ENCODE measurements at places on chromosomes 7 and 10.

DNA sequence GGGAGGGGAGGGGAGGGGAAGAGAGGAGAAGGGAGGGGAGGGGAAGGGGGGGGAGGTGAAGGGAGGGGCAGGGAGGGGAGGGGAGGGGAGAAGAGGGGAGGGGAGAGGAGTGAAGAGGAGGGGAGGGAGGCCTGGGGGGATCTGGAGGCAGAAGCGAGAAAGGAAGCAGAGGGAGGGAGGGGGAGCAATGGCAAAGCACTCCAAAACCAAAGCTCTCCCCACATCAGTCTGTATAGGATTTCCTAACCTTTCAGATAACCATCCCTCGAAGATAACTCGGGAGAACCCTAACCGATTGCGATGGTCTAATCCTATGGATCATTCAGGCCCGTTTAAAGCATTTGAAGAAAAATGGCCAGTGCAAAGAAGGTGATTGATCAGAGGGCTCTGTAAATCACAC is 19.0 kb downstream of the EBF3 start:
- DNase-seq, result no peak

DNA sequence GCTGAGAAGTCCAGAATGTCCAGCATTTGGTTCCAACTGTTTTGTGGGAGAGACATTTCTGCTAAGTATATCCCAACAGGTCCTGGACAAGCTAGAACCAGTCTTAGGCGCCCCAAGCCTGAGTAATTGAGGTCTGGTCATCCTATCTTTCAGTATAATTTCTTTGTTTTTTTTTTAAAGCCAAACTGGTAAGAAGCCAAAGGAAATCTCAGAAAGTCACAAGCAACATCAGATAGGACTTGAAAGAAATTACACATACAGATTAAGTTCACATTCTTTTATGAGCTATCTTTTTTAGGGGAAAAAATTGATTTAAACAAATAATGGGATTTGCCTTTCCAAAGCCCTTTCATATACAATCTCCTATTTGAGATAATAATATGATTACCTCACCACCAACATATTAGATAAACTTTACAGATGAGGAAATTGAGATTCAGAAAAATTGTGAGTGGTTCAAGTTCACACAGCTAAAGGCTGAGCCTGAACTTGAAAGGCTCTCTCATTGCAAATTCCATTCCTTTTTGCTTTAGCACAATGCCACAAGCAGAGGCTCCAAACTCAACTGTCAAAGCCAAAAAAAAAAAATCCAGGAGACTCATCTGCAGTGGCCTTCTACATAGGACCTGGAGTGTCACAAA is 15.0 kb downstream of the PDLIM1 start:
- DNase-seq, result no peak

DNA sequence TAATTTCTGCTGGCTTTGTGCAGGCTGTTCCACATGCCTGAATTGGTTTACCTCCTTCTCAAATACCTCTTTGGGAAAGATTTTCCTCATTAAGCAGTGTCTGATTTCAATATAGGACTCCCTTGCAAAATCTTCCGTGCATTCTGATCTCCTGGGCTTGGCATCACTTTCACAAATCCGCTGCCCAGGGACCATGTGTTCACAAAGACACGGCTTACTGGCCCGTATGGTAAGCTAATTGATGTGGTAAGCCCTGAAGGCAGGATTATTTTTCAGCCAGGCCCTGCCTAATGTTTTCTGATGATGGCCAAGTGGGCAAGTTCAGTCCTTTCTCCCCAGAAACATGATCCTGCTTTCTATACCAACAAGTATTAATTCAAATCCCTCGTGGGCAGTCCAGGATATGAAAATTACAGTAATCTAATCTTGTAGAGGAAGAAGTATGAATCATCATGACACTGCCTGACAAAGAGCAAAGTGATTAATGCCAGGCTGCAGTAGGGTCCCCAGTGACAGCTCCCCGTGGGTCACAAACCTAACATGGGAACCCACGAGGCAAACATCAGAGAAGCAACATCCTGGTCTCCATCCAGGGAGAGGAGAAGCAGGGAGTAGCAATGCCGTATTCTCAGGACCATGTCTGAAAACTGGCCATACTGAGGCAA is 11.6 kb upstream of the SVIL start:
- no peak for DNase-seq

- DNase-seq, result no peak
Measured at GRCh38 chr10:50033481-50033880, 34.3 kb upstream of the WASHC2A start.

DNA sequence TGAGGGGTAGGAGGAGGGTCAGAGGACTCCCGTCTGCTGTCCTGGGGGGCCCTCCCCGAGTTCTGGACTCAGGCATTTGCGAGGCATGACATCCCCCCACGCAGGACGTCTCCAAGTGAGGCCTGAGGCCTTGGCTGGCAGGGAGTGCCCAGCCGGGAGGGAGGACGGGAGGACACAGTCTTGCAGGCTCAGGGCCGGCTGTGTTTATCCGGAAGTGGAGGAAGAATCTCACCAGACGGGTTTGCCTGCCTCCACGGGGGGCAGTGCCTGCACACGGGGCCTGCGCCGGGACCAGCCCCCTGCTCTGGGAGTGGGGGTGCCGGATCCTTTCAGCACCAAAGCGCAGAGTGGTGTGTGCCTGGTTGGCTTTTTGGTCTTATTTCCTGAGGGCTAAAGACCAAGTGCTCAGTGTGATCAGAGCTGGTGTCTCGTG is 10.9 kb downstream of the PWWP2B start:
- DNase-seq, result no peak

DNA sequence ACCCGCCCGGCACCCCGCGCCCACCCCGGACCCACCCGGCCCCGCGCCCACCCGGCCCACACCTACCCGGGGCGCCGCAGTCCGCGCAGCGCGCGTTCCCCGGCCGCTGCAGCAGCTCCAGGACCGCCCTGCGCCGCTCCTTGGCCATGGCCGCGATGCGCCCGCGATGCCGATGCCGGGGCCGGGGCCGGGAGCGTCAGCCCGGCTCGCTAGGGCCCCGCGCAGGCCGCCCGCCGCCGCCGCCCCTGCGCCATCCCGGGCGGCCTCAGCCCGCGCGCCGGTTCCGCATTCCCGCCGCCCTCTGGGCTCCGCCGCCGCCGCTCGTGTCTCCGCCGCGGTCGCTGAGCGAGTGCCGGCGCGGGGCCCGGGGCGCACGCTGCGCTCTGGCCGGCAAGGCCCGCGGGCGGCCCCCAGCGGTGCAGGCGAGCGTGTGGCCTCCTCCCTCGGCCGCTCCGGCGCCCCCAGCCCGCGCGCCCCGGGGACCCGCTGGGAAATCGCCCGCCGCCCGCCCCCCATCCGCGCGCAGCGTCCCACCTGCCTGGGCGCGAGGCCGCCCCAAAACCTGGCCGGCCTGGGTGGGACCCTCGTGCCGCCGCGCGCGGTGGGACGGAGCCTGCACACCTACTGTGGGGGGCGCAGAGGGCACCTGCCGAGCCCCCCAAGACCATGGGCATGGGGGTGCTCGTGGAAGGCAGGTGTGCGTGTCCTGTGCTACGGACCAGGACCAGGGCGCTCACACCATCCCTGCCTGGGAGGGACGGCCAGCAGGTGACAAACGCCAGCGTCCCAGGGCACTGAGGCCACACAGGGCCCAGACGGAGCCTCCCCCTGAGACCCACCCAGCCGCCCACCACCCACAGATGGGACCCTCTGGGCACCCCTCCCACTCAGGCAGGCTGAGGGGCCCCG is at the start of gene ADAP1:
Gene ADAP1 (minus strand): TSS at position 351 of the 909 bp plus-strand sequence. CDS start 203 bp downstream, at position 148.
- peak; percentile 52 for DNase-seq

- DNase-seq, result no peak
Measured at GRCh38 chr7:55044791-55045190, 26.0 kb downstream of the EGFR start.

- no peak for DNase-seq
Measured at GRCh38 chr7:40315277-40315676, 180.5 kb downstream of the SUGCT start.

DNA sequence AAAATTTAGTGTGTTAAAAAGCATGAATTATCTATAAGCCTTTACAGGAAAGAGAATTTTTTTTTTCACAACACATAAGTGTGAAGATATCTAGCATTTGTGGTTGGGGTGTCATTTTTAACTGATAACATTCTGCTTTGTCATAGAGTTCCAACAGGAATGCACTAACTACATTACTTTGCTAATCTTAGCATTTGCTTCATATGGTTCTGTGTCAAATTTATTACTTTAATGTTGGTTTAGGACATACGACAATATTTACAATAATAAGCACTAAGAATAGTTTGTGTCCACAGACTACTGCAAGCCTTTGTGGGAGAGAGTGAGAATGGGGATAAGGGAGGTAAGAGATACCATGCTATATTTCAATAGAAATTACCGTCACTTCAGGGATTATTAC is 40.6 kb upstream of the MAGI2 start:
- DNase-seq, result no peak

DNA sequence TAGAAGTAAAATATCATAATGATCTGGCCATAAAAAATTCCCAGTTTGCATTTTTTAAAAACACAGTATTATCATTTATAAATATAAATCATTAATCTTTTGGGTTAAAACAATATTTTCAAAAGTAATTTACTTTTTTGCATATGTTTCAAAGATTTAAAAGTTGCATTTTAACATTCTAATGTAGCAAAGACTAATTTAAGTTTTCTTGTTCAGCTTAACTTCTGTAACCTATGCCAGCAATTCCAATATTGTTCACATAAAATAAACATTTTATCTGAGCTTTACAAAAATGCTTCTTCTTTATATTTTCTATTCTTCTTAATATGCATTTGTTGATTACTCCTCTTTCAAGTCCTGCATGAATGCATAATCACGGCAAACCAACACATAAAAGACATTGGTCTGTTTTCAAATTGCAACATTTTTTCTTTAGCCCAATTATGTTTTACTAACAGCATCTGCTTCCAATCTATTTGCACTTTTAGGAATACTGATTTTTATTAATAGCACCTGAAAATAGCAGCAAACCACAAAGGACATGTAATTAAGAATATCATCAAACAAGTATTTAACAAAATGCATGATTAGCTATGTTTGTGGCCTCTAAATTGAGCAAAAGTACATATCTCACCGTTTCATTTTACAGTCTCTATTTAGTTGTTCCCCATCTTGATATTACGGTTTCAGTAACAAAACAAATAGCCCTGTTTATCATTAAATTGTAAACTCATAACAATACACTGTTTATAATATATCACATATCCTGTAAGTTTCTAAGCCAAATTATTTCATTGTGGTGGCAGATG is 286.9 kb upstream of the NFE2L3 start:
- DNase-seq, result no peak

- DNase-seq, result no peak
Measured at GRCh38 chr7:31444196-31444595, 69.7 kb upstream of the ITPRID1 start.

- no peak for DNase-seq
Measured at GRCh38 chr7:138396251-138397070, 63.6 kb upstream of the TRIM24 start.

DNA sequence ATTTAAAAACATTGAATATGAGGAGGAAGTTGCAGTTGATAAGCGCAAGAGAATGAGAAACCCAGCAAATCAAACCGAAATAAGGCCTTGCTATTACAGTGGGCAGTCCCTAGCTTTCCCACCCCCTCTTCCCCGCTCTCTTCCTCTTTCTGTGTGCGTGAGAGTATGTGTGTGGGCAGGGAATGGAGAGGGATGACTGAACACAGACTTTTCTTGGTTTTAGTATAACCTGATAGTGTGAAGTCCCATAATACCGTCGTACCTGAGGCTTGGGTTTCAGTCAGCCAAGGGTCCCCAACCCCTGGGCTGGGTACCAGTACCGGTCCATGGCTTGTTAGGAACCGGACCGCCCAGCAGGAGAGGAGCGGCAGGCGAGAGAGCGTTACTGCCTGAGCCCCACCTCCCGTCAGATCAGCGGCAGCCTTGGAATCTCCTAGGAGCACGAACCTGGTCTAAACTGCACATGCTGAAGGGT is 255.3 kb downstream of the CELF2 start:
- DNase-seq, result peak; percentile 43

DNA sequence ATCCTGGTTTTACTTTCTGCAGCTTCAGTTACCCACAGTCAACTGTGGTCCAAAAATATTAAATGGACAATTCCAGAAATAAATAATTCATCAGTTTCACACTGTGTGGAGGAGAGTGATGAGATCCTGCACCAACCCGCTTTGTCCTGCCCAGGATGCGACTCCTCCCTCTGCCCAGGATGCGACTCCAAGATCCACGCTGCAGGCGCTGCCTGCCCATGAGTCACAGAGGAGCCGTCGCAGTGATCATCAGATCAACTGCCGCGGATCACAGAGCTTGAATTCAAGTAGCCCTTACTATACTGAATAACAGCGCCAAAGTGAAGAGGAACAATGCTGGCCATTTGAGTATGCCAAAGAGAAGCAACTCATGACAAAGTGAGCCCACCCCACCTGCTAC is 61.5 kb downstream of the GRB10 start:
- DNase-seq, result no peak

DNA sequence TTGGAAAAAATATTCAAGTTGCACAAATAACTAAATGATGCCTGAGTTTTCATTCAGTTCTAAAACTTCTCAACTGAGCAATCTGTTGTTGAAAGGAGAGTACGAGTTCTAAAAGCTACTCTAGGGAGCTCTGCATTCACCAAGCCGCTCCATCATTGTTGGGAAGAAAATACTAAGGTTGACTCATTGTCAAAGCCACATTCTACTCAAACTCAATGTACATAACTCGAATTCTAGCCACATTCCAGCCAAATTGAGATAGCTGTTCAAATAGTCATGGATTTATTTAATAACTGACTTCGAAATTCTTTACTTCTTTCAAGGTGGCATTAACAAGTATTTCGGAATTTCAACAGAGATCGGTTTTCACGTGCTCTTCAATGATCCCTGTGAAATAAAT is 63.4 kb downstream of the KIAA1217 start:
- no peak for DNase-seq

DNA sequence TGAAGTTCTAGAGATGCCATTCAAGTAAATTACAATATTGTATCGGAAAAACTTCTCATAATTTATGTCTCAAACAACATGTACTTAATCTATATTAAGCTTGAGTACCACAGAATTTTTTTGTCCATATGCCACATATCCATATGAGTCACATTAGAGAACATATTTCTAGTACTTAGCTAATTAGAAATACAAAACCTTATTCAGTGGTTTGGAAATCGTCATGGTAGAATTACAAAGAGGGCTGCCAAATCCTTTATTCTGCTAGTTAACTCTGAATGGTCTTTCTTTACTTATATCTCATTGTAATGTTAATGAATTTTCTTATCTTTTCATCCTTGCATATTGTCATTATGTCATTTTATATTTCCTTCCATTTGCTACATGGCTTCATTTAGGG is 9.0 kb upstream of the VIM start:
- DNase-seq, result no peak

DNA sequence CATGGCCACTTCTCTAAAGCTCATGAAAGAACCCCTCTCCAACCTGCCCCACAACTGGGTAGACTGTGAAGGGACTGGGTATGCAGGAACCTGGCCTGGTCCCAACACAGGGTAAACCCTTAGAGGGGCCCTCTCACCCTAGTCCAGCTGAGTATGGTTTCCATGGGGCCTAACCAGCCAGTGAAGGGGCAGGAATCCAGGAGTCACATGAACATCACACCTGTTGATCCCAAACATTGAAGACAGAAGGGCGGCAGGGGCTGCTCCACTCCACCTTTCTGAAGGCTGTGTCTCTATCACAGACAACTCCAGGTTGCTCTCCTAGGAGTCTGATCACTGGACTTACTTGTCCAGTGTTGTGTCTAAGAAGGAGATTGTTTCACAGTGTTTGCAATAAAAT is 30.8 kb downstream of the GRID1 start:
- DNase-seq, result no peak
